T1000 (cell line): ENCODE measurements at places on chromosomes 7 and 10.

- no peak for DNase-seq
Observed at GRCh38 chr10:75104842-75105241, 6.6 kb upstream of the SAMD8 start.

GRCh38 chr7:32253299-32253698 is 183.1 kb upstream of the PDE1C start:
- DNase-seq: no peak

GRCh38 chr10:336247-336646 is 201.0 kb downstream of the ZMYND11 start:
- DNase-seq: no peak

DNA sequence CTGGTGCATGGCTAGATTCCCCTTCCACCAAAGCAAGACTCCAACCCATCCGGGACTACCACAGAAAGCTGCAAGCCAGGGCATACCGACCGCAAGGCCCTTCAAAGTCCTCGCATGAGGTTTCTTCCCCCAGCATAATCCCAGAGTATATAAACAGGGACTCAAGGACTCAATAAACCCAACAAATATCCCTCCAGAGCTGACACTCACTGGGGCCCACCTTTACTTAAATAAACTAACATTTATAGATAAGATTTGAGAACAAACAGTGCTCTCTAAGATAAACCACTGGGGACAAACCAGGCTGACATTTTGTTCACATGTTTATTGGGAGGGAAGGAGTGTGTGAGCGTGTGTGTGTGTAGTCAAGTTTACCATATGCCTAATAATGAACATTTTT is 138.2 kb downstream of the ADAM12 start:
- DNase-seq: no peak

DNA sequence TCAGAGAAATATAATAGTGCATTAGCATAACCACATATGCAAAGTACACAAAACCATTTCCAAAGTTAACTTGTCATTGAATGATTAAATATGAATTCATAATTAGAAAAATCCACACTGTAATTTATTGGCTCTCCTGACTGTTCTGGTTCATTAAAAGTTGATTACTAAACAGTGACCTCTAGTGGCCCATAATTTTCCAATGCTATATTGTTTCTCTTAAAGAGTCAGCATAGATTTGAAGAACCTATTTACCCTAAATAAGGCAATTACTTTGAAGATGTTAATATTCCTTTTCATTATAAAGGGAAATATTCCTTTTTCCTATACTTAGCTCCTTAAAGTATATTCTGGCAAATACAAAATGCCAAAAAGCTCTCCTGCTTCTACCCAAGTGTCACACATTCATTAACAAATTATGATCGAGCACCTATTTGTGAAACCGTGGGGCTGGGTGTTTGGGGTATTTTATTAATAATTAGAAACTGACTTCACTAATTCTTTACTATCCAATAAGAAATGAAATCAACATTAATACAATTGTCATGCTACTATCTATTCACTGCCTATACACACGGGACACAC is 86.2 kb downstream of the HIBADH start:
- no peak for DNase-seq

GRCh38 chr7:115230882-115231571 is 309.1 kb downstream of the MDFIC start:
- no peak for DNase-seq

- DNase-seq: no peak
Observed at GRCh38 chr10:119441151-119441821, 101.2 kb downstream of the RGS10 start.
